ENCODE measurements at places on chromosomes 6 and 20.

DNA sequence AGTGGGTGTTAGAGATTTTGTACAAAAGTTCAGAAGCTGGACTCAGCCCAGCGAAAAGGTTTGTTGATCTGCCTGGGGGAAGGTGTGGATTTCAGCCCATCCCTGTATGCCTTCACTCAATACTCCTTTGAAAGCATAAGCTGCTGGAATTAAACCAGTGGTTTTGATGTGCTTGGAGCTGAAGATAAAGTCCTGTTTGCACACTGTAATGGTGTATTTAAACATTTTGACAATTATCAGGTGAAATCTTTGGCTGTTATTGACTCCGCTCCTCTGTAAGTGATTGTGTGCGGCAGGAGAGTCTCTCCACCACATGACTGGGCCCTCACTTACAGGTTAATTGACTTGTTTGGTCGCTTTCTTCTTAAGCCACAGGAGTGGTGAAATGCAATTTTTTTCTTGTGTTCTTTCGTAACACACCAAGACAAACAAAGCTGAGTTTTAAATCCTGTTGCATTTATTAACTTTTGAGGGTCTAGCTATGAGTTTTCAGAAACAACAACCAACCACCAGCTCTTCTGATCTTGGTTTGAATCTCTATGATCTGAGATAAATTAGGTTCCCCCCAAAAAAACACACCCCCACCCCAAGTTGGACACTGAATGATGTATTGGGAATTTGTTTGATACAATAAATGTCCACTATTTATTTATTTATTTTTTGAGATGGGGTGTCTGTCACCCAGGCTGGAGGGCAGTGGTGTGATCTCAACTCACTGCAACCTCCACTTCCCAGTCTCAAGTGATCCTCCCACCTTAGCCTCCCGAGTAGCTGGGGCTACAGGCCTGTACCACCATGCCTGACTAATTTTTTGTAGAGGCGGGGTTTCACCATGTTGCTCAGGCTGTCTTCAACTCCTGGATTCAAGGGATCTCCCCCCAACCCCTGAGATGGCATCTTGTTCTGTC, 46.3 kb upstream of the NCOA3 start:
- DNase-seq, result no peak

GRCh38 chr6:131132360-131132759, 2.9 kb upstream of the AKAP7 start:
- DNase-seq, result no peak

DNA sequence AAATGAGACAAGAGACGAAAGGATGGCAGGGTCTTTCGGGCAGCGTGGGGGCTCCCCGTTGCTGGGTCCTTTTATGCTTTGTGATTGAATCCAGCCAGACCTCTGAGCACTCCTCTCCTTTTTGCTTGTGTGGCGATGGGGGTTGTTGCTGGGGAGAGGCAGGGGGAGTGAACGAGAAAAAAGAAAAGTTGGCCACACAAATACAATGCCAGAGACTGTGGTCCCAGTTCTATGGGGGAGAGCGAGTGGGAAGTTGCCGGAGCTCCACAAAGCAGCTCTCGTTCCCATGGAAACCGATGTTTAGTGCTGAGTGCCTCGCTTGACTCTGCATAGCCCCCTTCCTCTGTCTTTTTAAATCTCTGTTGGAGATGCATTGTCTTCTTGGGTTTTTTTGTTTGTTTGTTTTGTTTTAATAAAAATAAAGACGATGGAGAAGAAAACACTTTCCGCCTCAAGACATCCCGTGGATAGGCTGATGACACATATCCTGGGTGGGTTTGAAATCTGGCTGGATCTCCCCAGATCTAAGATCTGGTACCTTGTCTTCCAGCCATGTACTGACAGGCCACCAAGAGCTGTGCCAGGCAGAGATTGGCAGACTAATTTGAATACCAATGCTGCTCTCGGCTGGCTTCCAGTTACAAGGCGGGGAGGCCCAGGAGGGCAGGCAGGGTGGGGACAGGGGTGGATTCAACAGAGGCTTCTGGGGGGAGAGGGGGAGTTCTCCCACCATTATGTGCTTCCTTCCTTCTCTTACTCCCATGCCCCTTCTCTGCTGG, 529.3 kb downstream of the QKI start:
- no peak for DNase-seq

- DNase-seq, result no peak
Observed at GRCh38 chr20:7410150-7410549, 530.1 kb downstream of the HAO1 start.

DNA sequence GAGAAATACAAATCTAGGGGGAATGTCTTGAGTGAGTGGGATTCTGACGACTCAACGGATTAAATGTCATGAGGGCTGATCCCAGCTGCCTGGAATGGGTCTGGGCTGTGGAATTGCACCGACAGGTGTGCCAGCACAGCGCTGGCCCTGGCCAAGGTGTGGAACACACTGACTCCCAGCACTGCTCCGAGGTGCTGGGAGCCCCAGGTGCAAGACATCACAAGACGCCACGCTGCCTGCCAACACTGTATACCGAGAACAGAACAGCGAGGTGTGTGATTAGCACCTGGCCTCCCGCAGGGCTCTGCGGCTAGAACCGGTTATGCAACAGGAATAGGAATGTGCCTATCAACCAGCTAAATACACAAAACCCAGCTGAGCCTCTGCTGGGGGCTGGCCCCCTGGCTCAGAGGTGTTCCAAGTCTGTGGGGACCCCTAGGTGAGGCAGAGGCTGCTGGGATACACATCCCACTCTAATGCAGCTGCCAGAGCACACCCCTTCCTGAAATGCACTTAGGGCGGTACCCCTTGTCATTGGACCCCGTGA, 24.8 kb upstream of the APMAP start:
- DNase-seq, result no peak

GRCh38 chr6:117795234-117795633, 111.8 kb upstream of the SLC35F1 start:
- no peak for DNase-seq

DNA sequence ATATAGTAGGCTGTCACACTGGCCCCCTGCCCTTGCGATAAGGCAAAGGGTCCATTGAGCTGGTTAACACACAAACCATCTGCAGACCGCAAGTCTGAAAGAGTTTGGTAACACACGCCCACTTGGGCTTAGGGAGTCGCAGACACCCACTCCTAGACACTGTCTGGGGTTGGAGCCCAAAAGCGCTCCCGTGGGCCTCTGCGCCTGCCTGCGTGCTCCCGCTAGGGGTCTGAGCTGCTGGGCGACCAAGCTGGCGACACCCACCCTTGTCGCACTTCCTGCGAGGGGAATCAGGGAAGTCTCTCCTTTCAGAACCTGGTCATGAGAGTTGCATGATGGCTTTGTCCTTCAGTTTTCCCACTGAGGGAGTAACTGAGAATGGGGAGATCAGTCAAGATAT, 653.0 kb downstream of the HTR1B start:
- no peak for DNase-seq

- no peak for DNase-seq
Observed at GRCh38 chr6:14861491-14861943, 384.4 kb upstream of the JARID2 start.

- no peak for DNase-seq
Observed at GRCh38 chr20:37774156-37774555, 80.3 kb downstream of the CTNNBL1 start.

DNA sequence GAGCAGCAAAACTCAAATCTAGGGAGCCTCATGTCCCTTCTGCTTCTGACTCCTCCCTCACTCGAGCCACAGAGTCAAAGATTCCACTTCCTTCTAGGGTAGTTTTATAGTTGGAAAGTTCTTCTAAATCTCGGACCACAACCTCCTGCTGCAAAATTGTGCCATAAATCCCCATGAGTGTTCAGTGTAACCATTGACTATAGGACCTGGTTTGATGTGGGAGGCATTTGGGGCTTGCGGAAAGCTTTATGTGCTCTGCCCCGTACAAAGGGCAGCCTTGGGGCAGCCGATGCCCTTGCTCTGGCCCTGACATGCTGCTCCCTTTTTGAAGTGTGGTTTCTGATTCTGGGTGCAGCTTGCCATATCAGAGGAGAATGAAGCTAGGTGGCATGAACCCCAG, 43.6 kb upstream of the IER3 start:
- no peak for DNase-seq

- no peak for DNase-seq
Observed at GRCh38 chr6:157104803-157105202, 218.5 kb downstream of the TMEM242 start.

- peak; percentile 38 for DNase-seq
Observed at GRCh38 chr20:45798935-45799642, 7.3 kb downstream of the DNTTIP1 start.

GRCh38 chr6:116973976-116974375, 96.9 kb downstream of the RFX6 start:
- no peak for DNase-seq

DNA sequence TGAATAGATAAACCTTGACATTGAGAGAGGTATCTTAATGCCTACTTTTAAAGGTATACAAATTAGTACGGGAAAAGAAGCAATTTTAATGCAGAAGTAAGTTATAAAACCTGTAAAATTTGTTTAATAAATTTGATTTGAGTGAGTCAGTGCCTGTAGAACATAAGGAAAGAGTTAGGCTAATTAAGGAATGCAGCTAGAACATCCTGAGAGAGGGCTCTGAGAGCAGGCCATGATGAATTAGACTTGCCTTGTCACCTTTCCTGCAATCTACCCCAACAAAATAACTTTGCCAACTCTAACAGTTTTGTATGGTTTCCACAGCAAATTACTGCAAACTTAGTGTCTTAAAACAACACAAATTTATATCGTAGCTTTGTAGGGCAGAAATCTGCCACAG, 700.8 kb downstream of the RFPL4B start:
- no peak for DNase-seq

- DNase-seq, result no peak
Observed at GRCh38 chr20:50229156-50229607, 38.6 kb downstream of the CEBPB start.

GRCh38 chr20:63756648-63756991, 17.0 kb downstream of the SLC2A4RG start:
- no peak for DNase-seq

- DNase-seq, result no peak
Observed at GRCh38 chr6:44067173-44068139, 59.8 kb downstream of the MRPL14 start.

GRCh38 chr20:3987296-3987695, 28.1 kb downstream of the RNF24 start:
- no peak for DNase-seq

DNA sequence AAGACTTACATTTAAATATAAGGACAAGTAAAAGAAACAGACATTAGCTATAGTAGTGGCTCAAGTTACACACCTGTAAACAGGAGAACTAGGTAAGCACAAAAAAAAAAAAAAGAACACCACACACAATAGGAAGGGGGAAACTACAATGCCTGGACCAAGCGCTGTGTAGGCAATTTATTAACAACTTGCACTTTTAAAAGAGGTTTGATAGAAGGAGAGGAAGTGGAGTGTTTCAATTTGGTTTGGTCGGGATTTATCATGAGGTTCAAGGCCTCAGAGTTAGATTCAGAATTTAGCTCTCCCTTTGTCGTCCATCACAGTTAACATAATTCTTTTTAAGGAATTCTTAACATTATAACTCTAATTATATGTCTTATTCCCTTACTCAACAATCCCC, 1.1 kb upstream of the USP49 start:
- DNase-seq, result no peak

DNA sequence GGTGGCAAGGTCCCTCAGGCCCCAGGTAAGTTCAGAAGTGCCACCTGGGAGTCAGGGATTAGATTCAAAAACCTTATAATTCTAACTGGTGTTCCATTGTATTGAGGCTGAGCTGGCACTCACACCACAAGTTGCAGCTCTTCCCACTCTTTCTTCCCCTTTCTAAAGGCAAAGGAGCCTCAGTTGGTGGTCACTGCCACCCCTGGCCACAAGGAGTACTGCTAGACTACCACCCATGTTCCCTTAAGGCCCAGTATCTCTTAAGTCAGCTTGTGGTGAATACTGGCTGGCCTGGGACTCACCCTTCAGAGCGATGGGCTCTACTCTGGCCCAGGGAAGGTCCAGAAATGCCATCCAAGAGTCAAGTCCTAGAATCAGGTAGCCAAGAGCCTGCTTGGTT, 421.1 kb upstream of the KHDRBS2 start:
- DNase-seq, result no peak

GRCh38 chr6:159071843-159072769, 27.3 kb upstream of the TAGAP start:
- no peak for DNase-seq

DNA sequence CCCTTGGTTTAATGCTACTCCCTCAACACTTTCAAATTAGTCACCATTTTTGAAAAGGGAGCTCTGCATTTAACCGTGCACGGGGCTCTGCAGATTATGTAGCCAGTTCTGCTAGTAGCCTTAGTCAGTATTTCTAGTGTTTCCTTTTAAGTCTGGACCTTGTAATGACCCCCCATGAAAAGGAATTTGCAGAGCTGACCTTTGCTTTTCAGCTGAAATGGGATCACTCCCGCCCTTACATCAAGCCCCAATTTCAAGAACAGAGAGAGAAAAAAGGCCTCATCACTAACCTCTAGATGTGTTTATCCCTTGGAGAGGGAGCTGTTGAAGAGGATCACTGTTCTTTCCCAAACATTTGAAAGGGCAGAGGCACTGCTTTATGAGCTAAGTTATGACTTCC, 490.7 kb upstream of the BTBD3 start:
- DNase-seq, result no peak

DNA sequence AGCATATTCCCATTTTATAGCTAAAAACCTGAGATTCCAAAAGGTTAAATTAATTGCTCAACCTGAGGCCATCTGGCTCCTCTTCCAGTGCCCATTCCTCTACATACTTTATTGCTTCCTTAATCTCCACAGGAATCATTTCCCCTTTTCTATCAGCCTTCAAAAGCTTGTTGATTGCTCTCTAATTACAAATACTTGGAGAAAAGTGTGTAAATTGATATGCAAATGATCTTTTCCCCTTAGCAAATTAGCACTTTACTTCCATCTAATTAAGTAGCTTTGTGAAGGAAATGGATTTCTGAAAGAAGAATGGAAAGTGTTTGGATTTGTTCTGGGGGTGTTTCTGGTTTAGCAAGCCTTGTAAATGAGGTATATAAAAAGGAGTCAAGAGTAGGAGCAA, 323.3 kb downstream of the GRIK2 start:
- no peak for DNase-seq

DNA sequence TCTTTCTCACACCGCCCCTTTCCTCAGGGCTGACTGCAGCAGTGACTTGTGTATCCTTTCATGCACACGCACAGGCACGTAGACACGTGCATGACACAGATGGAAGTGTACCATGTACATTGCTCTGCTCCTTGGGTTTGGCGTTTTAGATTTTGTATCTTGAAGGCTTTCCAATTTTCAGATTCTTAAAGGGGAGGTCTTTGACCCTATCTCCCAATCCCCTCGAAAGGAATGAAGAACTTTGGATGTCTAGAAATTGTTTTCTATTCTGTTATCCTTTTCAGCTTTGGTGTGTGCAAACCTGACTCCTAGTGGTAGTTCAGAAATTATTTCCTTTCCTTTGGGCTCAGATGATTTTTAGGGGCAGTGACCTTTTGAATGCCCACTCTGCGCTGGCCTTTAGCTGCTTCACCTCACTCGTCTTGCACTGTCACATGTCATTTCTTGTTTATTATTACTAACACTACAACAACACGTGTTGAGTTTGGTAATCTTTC, 63.0 kb downstream of the HIVEP1 start:
- DNase-seq, result no peak

DNA sequence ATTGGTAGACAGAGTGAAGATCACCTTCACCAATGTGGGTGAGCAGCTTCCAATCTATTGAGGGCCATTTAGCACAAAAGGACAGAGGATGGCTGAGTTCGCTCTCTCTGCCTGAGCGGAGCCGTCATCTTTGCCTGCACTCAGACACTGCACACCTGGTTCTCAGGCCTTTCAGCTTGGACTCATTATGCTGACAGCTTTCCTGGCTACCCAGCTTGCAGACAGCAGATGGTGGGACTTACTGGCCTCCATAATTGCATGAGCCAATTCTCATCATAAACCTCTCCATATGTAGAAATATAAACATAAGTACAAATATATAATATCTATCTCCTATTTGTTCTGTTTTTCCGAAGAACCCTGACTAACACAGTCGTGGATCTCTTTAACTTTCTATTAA, 13.7 kb downstream of the TBXT start:
- no peak for DNase-seq
